ENCODE measurements at places on chromosomes 4 and X. TPM values are rescaled to one million over a fixed set of nuclear protein-coding genes. Genes with fewer than 3 reads are reported as not detected.

Gene HGFAC
- not detected for total RNA-seq

Gene CHRDL1
- total RNA-seq = 13.8 TPM

Gene FAM47C
- total RNA-seq = not detected

Gene HPSE
- 5.2 TPM for total RNA-seq

Gene STBD1
- 5.4 TPM for total RNA-seq

Gene CT45A5
- total RNA-seq = not detected

Gene TCEAL7
- not detected for total RNA-seq

Gene CNGA1
- total RNA-seq = 21.0 TPM

Gene ATOH1
- 23.9 TPM for total RNA-seq

Gene TLR8
- 1.3 TPM for total RNA-seq

Gene MAOB
- 44.9 TPM for total RNA-seq

Gene H2BW2
- total RNA-seq = not detected

Gene LNX1
- 17.5 TPM for total RNA-seq

Gene SNX25
- 21.0 TPM for total RNA-seq

Gene GPR143
- total RNA-seq = not detected

Gene PCYT1B
- total RNA-seq = 0.16 TPM

Gene POU4F2
- total RNA-seq = not detected

Gene PDE6B
- total RNA-seq = 0.95 TPM

Gene RIPPLY1
- total RNA-seq = not detected

Gene TCEAL1
- total RNA-seq = 56.7 TPM

Gene RNF128
- total RNA-seq = 37.5 TPM

Gene DCLK2
- 11.6 TPM for total RNA-seq

Gene CPLX1
- total RNA-seq = 0.41 TPM

Gene HSFX2
- not detected for total RNA-seq

Gene NSDHL
- total RNA-seq = 21.0 TPM

Gene TSPAN7
- 170 TPM for total RNA-seq

Gene PABPC1L2A
- not detected for total RNA-seq

Gene MAGEB17
- total RNA-seq = not detected

Gene DRP2
- total RNA-seq = 0.82 TPM
